ENCODE measurements at places on chromosomes 16 and 17.

DNA sequence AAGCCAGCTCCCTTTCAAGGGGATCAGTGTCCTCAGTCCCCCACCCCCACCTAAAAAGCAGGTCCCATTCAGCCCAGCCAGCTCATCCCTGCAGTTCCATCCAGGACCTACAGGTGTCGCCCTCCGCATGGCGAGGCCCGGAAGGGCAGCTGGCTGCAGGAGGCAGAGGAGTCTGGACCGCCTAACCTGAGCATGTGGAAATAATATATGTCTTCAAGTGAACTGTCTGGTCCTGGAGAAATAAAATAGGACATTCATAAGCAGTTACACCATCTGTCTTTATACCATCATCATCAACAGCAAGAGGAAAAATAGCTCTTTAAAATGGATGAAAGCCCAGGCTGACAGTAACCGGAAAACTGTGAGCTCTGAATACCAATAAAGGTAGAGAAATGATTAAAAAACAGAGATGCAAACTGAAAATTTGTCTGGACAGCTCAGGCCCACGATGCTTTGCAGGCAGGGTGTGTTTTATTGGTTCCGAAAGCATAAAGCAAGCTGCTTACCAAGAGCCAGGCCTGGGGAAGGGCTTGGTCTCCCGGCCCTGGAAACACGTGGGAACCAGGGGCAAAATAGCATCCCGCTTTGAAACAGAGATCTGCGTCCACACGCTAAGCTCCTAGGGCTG lies 215.2 kb downstream of the ZFHX3 start:
- DNase-seq, result peak; percentile 82

DNA sequence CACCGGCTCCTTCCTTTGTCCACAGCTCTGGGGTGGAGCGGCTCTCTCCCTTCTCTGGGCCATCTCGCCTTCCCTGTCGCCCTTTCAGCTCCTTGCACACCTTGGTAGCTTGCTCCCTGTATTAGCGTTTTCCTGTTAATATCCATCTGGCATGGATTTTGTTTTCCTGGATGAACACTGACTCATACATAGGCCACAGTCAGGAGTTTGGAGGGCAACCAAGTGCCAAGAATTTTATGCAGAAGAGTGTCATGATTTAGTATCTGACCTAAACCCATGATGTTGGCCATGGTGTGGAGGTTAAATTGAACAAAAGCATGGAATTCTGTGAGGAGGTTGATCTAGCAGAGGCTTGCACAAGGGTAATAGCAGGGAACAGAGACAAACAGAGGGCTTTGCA lies 180.9 kb downstream of the AIPL1 start:
- DNase-seq, result peak; percentile 6

DNA sequence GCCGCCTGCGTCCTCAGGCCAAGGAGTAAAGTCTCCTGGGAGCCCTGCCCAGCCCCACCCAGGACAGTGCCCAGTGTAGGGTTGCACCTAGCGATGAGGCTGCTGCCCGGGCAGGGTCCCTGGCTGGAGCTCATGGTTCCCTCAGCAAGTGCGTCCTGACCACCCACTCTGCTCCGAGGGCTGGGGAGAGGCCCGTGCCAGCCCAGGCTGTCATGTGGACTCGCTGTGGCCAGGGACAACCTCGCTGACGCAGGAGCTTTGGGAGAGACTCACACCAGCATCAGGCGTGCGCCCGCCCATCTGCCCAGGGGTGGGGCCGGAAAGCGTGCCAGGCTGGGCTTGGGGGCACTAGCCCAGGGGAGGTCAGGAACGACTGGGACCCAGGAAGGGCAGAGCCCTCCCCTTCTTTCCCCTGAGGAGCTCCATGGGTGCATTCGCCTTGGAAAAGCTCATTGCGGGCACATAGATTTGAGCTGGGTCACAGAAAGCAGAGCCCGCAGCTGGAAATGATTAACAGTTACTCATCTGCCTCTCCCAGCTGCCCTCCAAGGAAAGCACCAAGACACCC lies 19.7 kb downstream of the DPEP1 start:
- DNase-seq, result no peak

DNA sequence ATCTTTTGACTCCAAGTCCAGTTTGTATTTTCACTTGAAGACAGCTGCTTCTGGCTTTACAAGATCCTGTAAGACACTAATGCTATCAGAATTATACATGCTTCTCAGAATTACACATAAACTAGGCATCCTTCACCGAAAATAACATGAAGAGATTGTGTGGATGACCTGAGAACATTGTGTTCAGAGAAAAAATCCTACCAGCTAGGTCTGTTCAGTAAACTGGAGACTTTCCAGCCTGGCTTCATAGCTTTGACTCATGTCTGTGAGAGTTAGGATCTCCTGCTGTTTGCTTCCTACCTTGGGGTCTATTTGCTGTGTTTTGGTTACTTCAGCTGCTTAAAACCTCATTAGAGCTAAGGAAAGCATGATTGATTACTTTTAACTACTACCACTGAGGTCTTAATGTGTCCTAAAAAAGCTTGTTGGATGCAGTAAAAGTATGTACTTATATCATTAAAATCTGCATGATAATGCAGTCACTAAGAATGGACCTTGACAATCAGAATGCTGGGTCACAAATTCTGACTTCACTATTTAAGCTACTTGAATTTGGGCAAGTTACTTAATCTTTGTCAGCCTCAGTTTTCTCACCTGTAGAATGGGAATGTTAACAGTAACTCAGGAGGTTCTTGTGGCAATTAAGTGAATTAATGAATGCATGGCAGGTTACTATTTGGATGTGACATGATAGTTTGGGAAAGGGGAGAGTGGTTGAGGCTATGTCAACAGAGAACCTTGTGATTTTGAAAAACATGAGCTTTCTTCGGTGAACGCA lies 8.0 kb upstream of the MYH13 start:
- DNase-seq, result peak; percentile 17

GRCh38 chr16:53266156-53266555 lies 168.1 kb upstream of the RBL2 start:
- no peak for DNase-seq

- DNase-seq, result no peak
These were observed 654.2 kb downstream of the HS3ST4 start for GRCh38 chr16:26345966-26346365.

- peak; percentile 65 for DNase-seq
These were observed 826 bp upstream of the GSE1 start for GRCh38 chr16:85612191-85612800.

DNA sequence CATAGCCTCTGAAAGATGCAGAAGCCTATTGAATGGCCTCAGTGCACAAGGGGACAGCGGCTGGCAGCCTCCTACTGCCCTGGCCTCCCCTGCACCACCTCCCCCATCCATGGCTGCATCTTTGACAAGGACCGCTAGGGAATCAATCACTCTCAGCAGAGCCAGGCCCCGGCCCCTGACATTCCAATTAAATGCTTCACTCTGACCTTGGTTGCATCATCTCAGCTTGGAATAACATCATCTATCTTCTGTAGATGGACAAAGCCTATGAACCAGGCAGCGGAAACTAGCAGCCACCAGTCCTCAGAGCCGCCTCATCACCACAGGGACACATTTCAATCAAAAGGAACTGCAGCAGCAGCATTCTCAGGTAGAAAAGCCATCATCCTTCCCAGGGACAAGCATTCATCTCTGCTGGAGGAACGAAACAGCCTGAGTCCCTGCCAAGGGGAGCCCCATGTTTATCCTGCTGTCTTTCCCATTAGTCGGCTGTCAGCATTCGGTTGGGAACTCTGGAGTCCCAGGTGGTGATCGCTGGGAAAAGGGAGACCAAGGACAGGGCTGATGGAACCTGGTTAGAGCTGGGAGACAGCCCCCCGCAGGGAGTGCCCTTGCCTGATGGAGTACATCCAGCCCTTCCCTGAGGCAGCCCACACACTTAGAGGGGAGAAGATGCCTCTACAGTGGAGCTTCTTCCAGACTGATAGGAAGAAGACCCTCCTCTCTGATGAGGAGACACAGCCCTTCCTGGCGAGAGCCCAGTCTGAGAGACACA lies 11.5 kb upstream of the TMEM132E start:
- DNase-seq, result no peak

GRCh38 chr16:78478267-78478861 lies 378.9 kb downstream of the WWOX start:
- no peak for DNase-seq

DNA sequence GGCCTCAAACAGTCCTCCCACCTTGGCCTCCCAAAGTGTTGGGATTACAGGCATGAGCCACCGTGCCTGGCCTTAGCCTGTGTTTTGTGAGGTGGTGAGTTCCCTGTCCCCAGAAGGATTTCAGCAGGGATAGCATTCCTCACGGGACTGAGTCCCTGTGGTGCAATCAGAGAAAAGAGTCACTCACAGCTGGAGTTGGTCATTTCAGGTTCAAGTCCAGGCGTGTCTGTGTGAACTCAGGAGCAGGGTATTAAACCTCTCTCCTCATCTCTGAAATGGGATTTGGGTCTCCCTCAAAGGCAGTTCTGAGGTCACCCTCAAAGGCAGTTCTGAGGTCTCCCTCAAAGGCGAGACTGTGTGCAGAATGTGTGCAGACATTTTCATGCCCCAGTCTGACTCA lies 28.6 kb downstream of the NPTX1 start:
- no peak for DNase-seq

DNA sequence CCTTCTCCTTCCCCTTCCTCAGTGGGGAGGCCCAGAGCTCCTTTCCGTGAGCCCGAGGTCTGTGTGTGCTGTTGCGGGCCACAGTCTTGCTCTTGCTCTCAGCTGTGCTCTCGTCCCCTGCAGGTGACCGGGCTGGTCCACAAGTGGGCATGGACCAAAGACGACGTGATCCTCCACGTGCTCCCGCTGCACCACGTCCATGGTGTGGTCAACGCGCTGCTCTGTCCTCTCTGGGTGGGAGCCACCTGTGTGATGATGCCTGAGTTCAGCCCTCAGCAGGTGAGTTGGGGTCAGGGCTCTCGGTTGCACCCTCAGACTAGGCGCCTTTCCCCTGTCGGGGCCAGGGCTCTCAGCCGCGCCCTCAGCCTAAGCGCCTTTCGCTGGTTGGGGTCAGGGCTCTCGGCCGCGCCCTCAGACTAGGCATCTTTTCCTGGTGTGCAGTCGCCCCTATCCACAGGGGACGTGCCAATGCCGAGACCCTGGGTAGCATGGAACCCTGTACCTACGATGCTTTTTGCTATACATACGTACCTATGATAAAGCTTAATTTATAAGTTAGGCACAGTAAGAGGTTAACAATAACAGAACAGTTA lies 8.9 kb downstream of the ACSF3 start:
- DNase-seq, result no peak

DNA sequence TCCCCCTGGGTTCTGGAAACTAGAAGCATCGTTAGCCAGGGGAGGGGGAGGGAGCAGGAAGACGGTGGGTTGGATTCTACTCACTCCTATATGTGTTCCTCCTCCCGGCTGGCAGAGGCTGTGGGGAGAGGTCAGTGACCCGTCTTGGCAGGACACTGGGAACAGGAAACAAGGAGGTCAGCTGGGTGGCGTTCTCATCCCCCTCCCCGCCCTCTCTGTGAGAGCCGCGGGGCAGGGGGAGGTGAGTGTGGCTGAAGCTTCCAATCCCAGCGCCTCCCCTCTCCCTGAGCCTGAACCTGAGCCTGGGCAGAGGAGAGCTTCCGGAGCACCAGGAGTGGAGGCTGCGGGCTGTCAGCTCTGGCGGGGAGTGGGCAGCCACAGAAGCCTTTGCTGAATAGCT lies 12.5 kb downstream of the GPRC5C start:
- DNase-seq, result peak; percentile 92

DNA sequence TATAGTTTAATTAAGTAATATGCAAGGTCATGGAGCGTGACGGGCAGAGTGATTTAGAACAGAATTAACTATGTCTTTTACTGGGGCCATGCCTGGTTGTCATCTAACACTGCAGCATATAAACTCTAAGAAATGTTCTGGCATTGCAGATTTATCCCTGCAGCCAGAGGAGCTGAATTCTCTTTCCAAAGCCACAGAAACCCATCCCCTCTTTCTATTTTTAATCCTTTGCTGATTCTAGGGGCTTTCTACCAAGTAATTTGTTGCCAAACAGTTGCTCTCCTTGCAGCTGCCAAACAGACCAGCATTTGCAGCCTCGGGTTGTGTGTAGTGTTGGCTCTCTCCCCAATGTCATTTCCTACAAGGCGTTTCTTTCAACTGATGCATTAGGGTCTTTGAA lies 243.2 kb upstream of the MON1B start:
- peak; percentile 95 for DNase-seq

GRCh38 chr16:85193115-85193493 lies 80.8 kb upstream of the CIBAR2 start:
- DNase-seq, result no peak

DNA sequence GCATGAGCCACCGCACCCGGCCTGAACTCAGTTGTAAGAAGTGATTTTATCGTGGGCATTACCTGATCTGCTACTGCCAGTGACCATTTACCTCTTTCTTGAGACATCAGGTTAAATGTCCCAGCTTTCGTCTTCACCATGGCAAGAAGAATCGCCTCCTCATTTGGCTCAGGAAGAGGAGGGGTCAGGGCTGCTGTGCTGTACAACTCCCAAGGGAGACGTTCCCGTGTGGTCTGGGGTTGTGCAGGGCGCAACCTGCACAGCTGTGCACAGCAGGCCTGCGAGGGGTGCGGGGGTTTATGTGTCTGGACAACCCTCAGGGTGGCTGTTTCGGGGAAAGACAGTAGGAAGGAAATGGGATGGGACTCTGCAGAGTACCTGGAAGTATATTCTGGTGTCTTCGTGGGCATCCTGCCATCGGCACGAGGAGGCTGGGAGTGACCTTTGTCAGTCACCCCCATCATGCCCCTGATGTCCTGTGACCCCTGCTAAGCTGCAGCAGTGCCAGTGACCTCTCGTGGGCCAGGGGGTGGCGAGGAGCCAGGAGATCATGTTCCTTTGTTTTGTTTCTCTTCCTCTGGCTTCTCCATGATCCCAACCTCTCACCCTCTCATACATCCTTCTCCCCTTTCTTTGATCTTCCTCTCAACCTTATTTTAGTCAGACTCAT lies 27.3 kb downstream of the CIBAR2 start:
- DNase-seq, result no peak

DNA sequence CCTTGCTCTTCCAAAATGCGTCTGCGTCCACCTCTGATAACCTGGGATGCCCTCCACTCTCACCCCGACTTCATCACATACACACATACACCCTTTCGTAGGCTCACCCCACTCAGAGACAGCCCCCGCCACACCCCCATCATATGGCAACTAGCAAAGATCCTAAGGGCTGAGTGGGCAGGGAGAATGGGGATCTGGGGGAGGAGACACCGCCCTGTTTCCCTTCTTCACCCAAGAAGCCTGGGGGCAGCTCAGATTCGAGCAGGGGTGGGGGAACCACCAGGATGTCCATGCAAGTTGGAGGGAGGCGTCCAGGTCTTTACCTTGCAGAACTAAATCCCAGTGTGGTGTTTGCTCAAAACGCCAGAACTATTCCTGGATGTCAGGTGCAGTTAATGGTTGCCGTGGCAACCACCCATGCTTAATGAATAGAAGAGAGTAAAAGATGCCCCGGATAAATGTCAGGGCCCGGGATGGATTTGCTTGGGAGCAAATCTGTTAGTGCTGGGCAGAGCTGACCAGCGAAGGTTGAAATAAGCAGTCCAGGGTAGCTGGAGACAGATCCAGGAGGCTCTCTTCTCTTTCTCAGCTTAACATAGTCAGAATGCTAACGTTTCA lies 72.8 kb downstream of the CACNG3 start:
- DNase-seq, result no peak

- no peak for DNase-seq
These were observed 155.0 kb upstream of the CACNG5 start for GRCh38 chr17:66679631-66680517.

Data from lung (tissue), 17 donors.